Mucosa of descending colon (tissue), 3 donors: ENCODE measurements at places on chromosomes 4 and X. TPM values are rescaled to one million over a fixed set of nuclear protein-coding genes. Genes with fewer than 3 reads are reported as not detected.
A peak's percentile ranks its signal among the peaks of the same experiment; 100 is the strongest.

DNA sequence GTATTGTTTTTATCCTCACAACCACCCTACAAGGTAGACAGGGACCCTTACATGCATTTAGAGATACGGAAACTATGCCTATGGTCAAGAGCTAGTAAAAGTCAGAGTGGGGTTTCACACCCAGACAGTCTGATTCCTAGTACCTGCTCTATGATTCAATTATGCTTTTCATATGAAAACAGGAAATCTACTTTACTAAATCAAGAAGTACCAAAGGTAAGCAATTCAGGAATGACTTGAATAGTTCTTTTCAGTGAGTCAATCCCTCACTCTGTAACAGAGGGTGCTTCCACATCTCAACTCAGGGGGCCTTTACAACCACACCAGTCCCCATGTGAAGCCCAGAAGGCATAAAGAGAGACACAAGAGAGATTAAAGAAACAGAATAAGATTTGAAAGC lies 191.4 kb downstream of the PPP3CA start:
- DNase-seq: no peak

DNA sequence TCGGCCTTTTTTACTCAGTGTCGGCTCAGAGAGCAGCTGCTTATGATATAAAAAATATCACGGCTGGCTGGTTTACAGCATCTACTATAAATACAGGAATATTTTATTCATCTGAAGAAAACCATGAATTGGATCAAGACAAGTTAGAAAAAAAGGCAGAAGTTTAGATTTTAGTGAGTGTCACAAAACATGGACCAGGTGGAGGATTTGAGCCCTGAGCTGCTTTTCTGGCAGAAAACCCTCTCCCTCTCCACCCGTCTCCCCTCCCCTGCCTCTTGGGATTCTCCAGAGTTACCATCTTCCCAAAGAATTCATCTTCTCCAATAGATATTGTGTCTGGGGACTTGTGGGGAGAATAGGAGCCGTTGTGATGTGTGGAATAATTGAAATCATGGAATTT lies 142.8 kb upstream of the RAI2 start:
- DNase-seq: no peak

DNA sequence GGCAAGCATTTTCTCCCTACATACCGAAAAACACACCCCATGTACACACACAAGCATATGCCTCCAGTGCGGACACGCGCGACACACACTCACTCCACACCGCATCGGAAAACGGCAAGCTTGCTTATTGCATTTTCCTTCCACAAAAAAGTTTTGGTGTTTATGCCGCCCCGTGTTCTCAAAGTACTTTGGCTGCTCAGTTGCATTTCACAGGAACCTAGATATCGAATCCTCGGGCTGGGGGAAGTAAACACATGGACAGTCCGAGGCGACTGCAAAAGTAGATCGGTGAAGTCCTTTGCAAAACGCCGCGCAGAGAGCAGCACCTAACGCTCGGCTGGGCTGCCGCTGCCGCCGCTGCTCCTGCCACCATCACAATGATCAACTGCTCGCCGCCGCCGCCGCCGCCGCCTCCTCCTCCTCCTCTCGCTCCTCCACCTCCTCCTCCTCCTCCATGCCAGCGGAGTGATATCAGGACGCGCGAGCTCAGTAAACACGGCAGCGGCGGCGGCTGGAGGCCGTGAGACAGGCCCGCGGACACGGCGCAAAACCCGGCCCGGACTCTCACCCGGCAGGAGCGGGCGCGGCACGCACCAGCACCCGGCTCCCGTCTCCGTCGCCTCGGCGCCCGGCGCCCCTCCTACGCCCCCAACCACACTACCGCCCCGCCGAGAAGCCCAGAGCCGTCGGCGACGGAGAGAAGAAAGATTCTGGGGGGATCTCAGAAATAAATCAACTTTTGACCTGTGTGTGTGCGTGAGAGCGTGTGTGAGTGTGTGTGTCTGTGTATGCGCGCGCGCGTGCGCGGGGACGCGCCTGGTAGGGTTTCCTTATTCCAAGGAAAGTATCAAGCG lies at the start of gene MAML3:
Gene MAML3, minus strand, starts transcription at position 467 of the 854 bp plus-strand sequence. CDS start 857 bp downstream, outside the sequence.
- peak; percentile 97 for DNase-seq

- DNase-seq: peak; percentile 53
These were observed 13.0 kb downstream of the KLF3 start for GRCh38 chr4:38676986-38677385.

- DNase-seq: no peak
These were observed 48.5 kb downstream of the MRPL1 start for GRCh38 chr4:77911091-77911490.

- DNase-seq: no peak
These were observed 41.3 kb downstream of the DOCK11 start for GRCh38 chrX:118536687-118537461.

Gene TENT5D
- total RNA-seq: not detected

Gene CTAG1B
- not detected for total RNA-seq
